Stimulated activated CD8-positive, alpha-beta memory T cell treated with anti-CD3 and anti-CD28 coated beads, Interleukin-4, amount 100 ng/mL, for 1 hour (primary cell): ENCODE measurements at places on chromosomes 3 and 15.

- no peak for DNase-seq
These were observed 78.7 kb downstream of the POLQ start for GRCh38 chr3:121467085-121467484.

GRCh38 chr15:78052001-78052401 is 25.5 kb downstream of the TBC1D2B start:
- no peak for DNase-seq

GRCh38 chr15:99987119-99987506 is 253.9 kb upstream of the LYSMD4 start:
- DNase-seq = no peak

DNA sequence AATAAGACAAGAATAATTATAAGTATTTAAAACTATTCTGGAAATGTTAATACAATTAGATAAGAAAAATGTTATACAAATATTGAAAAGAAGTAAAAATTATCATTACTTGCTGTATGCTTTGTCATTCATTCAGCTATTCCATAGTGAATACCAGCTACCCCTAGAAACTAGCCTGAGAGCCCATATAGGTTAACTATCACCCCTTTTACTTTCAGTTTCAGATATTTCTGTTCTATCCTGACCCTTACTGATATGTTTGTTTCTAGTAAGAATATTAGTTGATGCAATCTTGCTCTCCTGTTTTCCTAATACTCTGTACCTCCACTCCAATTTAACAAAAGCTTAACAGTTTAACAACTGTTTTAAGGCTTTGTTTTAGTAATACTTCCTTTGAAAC is 31.6 kb downstream of the FAM227B start:
- no peak for DNase-seq

DNA sequence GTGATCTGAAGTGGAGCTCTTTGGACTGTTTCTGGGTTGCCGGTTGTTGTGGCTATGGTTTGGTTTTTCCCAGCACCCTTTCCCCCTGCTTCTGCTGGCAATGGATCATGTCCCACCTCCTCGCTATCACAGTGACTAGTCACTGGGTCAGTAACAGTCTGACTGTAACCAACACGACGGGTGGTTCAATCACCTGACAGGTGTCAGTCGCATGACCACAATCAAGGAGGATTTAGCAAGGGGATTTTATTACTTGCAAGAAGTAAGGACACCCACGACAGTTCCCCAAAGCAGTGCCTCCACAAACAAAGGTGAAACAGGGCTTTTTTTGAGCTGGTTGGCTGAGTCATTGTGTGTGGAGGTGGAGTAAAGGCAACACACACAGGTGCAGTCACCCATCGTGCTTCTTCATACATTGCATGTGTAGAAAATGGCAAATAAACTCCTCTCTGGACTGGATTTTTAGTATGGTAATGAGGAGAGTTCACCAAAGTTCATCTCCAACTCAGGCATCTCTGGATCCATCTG is 58.8 kb upstream of the FAM3D start:
- no peak for DNase-seq

GRCh38 chr15:60673918-60674558 is 195.1 kb upstream of the ICE2 start:
- DNase-seq = no peak

DNA sequence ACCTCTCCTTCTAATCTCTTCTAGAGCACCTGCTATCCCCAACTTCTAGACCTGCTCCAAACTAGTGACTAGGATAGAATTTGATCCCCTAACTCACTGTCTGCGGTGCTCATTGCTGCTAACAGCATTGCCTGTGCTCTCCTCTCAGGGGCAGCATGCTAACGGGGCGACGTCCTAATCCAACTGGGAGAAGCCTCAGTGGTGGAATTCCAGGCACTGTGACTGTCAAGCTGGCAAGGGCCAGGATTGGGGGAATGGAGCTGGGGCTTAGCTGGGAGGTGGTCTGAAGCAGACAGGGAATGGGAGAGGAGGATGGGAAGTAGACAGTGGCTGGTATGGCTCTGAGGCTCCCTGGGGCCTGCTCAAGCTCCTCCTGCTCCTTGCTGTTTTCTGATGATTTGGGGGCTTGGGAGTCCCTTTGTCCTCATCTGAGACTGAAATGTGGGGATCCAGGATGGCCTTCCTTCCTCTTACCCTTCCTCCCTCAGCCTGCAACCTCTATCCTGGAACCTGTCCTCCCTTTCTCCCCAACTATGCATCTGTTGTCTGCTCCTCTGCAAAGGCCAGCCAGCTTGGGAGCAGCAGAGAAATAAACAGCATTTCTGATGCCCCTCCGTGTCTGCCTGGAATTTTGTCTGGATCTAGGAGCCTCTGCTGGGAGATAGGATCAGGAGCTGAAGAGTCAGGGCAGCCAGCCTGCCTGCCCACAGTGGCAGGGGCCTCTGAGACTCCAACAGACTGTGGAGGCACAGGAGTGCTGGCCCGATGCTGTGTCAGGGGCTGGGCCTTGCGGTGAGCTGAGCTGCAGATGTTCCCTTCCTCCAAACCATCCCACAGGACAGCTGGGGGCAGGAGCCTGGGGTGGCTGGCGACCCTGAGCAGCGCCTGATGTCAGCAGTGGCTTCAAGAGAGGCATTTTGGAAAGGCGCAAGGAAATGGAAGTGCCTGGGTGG is 3.0 kb downstream of the ISLR start:
- no peak for DNase-seq

GRCh38 chr3:158642474-158643210 is 1.7 kb upstream of the GFM1 start:
- no peak for DNase-seq

GRCh38 chr3:127123533-127123932 is 69.4 kb upstream of the PRR23E start:
- no peak for DNase-seq

DNA sequence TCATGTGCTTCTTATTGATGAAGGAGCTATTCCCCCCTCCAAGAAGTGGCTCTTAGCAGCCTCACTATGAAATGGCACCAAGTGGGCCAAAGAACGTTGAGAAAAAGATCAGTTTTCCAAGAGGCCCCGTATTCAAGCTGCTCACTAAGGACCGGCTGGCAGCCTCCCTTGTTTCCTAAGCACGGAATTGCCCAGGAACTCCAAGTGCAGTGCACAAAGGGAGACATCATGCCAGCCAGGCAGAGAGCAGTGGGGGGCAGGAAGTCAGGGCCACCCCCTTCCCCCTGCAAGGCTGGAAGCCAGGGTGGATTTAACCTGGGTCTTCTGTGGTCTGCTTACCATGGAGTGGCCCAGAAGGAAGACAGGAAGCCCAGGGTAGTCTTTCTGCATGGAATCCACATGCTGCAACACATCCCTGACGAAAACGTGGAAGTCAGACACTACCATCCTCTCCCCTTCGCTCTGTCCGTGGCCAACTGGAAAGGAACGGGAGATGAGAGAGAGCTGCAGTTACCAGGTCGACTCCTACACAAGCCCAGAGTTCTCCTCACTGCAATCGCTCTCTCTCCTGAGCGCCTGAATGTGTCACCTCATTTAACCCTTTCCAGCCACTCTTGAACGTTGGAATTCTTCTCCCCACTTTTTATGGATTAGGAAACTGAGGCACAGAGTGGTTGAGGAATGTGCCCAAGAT is 49.5 kb downstream of the ABTB1 start:
- no peak for DNase-seq

DNA sequence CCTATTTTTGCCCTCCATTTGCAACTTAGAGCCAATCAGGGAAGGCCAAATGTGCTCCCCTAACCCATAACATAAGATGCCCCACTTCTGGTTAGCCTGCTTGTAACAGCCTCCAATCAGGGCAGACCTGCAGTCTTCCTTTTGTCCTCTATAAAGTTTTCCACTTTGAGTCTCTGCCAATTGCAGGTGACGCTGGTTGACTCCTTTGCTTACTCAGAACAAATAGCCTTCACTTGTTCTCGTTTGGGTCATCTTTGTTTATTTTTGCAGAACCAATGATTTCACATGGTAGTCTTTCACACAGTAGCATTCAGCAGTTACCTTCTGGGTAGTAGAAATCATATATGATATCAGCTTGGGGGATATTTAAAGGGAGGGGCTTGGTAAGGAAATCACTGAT is 225.6 kb downstream of the MINAR1 start:
- DNase-seq = no peak

DNA sequence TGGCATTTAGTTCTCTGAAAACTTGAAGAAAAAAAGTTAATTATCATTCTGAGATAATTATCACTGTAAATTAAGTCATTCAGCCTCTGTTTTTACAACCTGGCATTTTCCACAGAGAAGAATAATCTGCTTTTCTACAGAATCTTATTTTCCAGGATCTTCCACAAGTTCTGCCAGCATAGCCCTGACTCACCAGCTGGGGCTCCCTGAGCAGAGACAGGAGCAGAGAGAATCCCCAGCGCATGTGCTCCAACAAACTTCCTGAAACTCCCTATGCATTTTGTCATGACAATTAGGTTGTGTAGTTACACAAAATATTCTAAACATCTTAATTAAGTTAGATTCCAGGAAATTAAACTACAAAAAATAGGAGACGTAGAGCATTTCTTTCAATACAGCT is 32.1 kb upstream of the TMEM207 start:
- DNase-seq = no peak

DNA sequence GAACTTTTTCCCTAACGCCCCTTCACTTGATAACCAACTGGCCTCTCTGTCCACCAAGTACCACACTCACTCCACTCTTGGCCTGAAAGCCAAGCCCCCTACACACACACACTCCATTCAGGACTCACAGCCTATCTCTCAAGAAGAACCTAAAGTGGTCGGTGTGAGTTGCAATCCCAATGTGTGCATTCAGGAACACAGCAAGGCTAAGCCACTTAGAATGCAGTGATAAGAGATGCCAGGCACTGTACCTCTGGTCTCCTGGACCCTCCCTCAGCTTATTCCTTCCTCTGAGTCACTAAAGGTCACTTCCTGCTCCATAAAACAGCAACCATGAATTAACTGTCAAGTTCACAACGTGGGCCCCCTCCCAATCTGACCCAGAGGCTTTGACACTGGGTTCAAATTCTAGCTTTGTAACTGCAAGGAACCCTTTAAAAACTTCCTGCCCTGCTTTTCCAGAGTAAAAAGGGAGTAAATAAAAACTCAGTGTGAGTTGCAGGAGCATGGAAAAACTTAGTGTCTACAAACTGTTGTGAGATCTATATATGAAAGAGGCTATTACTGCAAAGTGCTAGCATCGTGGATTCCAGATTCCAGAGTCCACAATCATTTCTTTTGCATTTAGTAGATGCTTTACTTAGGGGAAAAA is 17.6 kb upstream of the KCNMB3 start:
- DNase-seq = no peak

DNA sequence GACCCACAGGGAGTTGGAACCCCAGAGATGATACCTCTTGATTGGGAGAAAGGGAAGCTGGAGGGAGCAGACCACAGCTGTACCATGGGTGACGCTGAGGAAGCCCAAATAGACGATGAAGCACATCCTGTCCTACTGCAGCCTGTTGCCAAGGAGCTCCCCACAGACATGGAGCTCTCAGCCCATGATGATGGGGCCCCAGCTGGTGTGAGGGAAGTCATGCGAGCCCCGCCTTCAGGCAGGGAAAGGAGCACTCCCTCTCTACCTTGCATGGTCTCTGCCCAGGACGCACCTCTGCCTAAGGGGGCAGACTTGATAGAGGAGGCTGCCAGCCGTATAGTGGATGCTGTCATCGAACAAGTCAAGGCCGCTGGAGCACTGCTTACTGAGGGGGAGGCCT is 201.1 kb downstream of the AKAP13 start:
- no peak for DNase-seq

DNA sequence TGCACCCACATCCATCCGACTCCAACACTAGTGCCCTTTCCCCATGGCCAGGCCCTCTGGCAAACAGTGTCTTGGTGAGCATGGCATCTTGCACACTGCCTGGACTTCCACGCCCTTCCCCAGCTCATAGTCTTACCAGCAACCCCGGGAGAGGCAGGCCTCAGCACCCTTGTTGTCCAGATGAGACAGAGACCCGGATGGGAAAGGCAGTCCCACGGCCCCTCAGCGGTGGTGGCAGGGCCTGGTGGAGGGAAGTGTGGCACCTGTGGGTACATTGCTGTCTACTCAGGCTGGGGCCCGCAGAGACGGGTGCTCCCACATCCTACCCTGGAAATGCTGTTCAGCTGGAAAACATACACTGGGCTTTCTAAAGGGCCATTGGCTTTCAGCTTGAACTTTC is 28.4 kb downstream of the HDAC11 start:
- DNase-seq = no peak

- no peak for DNase-seq
These were observed 46.4 kb upstream of the SLCO3A1 start for GRCh38 chr15:91807122-91807521.

- DNase-seq = no peak
These were observed 193.3 kb upstream of the CTDSPL start for GRCh38 chr3:37668431-37668817.

GRCh38 chr3:126711121-126711760 is 7.2 kb downstream of the CHCHD6 start:
- DNase-seq = no peak

GRCh38 chr15:93102211-93102610 is 13.2 kb upstream of the RGMA start:
- no peak for DNase-seq

- no peak for DNase-seq
These were observed 27.6 kb upstream of the ATP8B4 start for GRCh38 chr15:50146632-50147031.

DNA sequence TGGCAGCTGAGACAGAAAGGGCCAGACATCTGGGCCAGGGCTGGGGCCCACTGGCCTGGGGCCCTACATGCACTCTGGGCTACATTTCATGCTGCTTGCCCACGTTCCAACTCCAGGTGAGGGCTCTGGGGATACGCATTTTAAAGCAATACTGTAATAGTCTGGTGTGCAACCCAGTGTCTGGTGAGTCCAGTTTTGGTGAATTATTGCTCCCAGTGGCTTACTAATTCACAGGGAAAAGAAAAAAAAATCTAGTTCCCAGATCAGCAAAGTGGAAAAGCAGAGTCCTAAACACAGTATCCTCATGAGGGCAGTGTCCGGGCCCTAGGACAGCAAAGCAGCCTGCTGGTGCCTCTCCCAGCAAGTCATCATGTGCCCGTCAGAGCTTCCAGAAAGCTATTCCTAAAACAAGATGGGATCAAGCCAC is 82.4 kb downstream of the CCNL1 start:
- DNase-seq = no peak

GRCh38 chr15:59294574-59295260 is 78.0 kb downstream of the MYO1E start:
- DNase-seq = no peak

DNA sequence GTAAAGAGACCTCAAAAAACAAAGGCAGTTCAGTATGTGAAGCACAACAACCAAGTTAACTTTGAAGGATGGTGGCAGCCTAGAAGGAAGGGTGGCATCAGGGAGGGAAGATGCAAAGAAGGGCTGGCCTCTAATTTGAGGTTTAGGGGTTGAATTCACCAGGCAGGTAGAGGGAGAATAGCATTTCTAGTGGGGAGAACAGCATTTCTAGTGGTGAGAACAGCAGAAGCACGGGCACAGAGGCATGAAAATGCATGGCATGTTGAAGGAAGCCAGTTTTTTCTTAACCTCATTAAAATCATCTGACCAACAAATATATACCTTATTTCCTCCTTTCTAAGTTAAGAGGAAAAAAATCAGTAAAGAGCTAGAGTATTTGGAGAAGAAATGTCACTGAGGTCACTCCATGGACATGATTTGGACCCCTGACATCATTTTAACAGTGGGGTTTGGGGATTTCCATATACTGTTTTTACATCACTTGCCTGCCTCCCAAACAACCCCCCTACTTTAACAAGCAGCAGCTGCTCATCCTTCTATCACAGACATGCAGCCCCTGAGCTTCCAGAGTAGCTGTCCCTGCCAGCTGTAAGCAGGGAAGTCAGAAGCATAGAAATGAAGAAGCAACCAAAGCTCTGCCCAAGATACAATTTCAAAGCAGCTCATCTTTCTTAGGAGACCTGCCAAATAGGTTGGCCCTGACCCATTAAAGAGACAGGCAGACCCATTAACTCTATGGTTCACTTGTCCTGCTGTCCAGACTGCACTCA is 2.4 kb upstream of the POPDC2 start:
- no peak for DNase-seq
